ENCODE measurements at places on chromosomes 7 and 10. TPM values are rescaled to one million over a fixed set of nuclear protein-coding genes. Genes with fewer than 3 reads are reported as not detected.

DNA sequence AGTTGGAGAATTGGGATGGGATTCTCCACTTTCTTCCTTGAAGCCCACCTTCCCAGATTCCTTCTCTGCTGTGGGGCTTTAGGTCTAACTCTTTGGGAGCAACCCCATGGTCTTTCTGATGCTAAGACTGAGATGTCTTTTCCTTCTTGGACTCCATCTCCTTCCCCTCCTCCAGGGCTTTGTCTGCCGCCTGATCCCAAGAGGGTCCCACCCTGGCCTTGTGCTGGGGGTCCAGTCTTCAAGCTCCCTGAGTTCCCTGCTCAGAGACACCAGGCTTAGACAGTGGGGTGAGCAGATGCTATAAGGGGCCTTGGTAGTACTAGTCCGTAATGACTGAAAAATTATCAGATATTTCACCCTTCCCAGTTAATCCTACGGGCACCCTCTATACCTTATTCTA is 150.5 kb downstream of the PTPN20 start:
- no peak for DNase-seq

GRCh38 chr7:99102809-99103690 is 40.9 kb downstream of the SMURF1 start:
- peak; percentile 51 for DNase-seq

DNA sequence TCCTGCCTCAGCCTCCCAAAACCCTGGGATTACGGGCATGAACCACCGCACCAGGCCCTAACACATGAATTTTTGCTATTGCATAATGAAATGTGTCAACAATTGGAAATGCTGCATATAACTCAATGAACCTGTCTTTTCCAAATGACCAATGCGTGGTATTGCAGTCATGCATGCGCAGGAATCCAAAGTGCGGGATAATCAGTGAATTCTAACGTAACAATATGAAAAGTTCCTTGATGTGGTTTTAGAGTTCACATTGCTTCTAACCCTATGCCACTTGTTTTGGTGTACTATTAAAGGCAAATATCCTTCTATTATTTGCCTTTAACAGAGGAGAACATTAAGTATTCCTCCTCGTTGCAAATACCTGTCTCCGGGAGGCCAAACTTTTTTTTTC is 10.5 kb downstream of the TDRD1 start:
- DNase-seq, result no peak

- peak; percentile 59 for DNase-seq
These were observed 129.0 kb downstream of the HERPUD2 start for GRCh38 chr7:35565927-35566326.

DNA sequence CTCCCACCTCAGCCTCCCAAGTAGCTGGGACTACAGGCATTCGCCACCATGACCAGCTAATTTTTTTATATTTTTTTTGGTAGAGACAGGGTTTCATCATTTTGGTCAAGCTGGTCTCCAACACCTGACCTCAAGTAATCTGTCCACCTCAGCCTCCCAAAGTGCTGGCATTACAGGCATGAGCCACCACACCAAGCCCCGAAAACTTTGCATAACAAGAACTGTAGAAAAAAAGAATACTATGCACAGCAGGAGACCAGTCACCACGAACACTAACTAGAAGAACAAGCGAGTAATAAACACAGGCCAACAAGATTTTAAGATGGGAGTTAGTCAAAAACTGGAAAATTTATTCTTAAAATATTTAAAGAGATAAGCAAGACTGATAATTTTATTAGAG is 447.0 kb downstream of the ETV1 start:
- DNase-seq, result no peak

- DNase-seq, result no peak
These were observed 57.8 kb upstream of the ANKRD30A start for GRCh38 chr10:37067576-37067975.

DNA sequence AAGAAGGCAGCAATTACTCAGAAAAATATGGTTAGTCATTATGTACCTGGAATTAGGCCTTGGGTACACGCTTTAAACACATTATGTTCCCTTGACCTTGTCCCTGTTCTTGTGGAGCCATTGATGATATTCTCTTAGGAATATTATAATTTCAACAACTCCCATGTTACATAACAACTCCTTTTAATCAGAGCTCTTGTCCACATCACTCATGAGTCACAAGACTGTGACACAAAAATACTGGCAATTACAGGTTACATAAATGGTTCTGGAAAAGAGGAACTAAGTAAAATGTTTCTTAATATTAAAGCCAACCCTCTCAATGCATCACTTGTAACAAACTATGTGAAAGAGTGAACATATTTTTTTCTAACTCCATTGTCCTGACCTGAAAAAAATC is 143.8 kb upstream of the PCLO start:
- no peak for DNase-seq

DNA sequence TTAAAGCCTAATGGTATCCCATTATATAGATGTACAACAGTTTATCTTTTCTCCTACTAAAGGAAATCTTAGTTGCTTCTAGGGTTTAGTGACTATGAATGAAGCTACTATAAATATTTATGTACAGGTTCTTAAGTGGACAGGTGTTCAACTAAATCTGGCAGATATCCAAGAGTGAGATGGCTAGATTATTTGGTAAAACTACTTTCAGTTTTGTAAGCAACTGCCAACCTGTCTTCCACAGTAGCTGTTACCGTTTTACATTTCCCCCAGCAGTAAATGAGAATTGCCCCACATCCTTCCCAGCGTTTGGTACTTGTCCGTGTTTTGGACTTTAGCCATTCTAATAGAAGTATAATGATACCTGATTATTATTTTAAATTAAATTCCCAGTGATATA is 144.9 kb upstream of the MAGI2 start:
- DNase-seq, result no peak

- DNase-seq, result no peak
These were observed 110.6 kb downstream of the BTRC start for GRCh38 chr10:101464599-101464998.

GRCh38 chr7:5454485-5454884 is 30.9 kb upstream of the TNRC18 start:
- no peak for DNase-seq

GRCh38 chr7:151704299-151704959 is 172.5 kb downstream of the PRKAG2 start:
- DNase-seq, result no peak

DNA sequence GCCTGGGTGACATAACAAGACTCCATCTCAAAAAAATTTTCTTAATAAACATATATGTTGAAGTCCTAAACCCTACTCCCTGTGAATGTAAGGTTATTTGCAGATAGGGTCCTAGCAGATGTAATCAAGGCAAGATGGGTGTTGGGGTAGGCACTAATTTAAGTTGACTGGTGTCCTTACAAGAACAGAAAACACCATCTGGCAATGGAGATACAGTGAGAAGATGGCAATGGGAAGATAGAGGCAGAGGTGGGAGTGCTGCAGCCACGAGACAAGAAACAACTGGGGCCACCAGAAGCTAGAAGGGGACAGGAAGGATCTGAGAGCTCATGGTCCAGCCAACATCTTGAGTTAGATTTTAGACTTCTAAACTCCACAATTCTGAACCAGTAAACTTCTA is 606.4 kb downstream of the CNTNAP2 start:
- no peak for DNase-seq

GRCh38 chr7:54705436-54705835 is 53.6 kb downstream of the SEC61G start:
- DNase-seq, result peak; percentile 94

GRCh38 chr10:25023278-25023677 is 6.9 kb downstream of the THNSL1 start:
- no peak for DNase-seq

DNA sequence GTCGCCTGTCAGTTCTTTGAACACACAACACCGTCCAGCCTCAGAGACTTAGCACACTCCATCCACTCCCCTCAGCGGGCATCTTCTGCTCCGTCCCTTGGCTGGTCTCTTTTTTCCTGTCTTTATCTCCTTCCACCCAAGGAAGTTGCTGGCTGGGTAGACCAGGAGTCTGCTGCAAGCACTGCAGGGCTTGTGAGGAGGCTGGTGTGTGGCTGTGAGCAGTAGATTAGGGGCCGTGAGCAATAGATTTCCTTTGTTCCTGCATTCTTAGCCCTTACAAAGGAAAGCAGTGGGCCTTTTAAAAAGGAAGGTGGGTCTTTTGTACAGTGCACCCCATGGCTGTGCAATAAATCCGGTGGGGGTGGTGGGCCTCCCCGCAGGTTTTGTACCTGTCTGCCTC is 100.3 kb upstream of the BTBD16 start:
- DNase-seq, result no peak

GRCh38 chr7:101832685-101833375 is 15.4 kb downstream of the CUX1 start:
- no peak for DNase-seq

DNA sequence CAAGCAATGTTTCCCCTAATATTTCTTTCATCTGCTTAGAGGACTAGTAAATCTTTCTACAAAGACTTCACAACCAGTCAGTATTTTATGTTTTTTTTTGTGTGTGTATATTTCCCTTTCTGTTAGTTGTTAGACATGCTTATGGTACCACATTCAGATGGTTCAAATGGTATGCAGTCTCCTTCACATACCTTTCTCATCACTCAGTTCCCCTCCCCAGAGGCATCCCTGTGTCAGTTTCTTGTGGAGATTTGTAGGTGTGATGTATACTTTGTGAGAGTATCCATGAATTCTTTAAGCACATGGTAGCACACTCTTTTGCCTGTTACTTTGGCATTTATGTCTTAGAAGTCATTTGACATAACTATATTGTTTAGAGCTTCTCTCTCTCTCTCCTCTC is 4.4 kb downstream of the ZNF485 start:
- no peak for DNase-seq

- no peak for DNase-seq
These were observed 544.3 kb downstream of the TCERG1L start for GRCh38 chr10:130767116-130767730.

DNA sequence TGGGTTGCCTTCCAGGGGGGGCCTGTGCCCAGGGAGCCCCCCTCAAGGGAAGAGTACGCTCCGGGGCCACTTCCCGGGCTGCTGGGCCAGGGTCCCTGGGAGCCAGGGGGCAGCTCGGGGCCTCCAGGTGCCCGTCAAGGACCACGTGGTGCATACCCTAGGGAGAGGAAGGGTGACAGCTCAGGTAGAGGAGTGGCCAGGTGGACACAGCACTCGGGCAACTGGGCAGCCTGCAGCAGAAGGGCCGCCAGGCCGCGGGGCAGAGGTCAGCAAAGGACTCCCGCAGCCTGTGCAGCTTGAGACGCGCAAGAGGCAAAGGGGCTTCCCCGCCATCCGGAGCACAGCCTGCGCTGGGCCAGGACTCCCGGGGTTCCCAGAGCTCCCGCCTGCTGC is 26.4 kb downstream of the AP5Z1 start:
- no peak for DNase-seq

WDFY4 gene
- total RNA-seq, result not detected

WNT8B gene
- not detected for total RNA-seq

PRSS37 gene
- not detected for total RNA-seq

MOGAT3 gene
- total RNA-seq, result not detected

TMEM270 gene
- 1.5 TPM for total RNA-seq

TAS2R4 gene
- 0.18 TPM for total RNA-seq

VGF gene
- 10.3 TPM for total RNA-seq

MYL10 gene
- total RNA-seq, result not detected

CPA2 gene
- 0.11 TPM for total RNA-seq

ZNF425 gene
- 1.3 TPM for total RNA-seq

CC2D2B gene
- 0.29 TPM for total RNA-seq

Data from Daoy (cell line).